Breast epithelium (tissue), 4 donors: ENCODE measurements at places on chromosomes 6 and 20.

- DNase-seq: no peak
These were observed 121.6 kb upstream of the SPACA1 start for GRCh38 chr6:87926072-87926471.

DNA sequence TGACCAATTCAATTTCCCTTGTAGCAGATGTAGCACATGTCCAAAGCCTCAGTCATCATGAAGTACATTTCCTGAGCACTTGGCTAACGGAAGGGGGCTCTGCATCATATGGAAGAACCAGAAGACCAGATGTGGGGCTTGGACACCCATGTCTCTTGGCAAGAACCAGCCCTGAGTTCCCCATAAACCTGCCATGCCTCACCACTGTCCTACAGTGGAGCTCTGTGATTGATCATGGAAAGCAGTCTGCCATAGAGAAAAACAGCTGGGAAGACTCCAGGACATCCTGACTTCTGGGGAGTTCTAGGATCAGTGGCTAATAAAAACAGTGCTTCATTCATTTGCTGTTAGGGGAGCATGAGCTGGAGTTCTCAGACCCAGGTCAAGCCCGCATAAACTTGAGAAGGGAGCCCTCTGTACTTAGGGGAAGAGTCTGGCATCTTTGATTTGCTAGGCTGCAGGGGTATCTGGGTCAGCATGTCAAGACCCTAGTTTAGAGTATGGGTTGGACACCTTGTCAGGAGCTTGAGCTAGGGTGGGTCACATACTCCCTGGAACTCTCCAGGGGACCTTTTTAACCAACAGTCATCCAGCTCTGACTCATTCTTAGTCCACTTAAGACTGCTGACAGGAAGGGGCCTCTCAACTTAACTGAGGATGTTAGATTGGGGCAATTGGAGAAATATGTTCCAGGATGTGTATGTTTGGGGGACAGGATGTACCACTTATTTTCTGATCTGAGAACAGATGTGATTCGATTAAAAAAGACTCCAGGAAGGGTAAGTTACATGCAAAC is 26.3 kb upstream of the TRAM2 start:
- DNase-seq: no peak

- DNase-seq: no peak
These were observed 68.1 kb upstream of the SLC4A11 start for GRCh38 chr20:3307078-3307477.

DNA sequence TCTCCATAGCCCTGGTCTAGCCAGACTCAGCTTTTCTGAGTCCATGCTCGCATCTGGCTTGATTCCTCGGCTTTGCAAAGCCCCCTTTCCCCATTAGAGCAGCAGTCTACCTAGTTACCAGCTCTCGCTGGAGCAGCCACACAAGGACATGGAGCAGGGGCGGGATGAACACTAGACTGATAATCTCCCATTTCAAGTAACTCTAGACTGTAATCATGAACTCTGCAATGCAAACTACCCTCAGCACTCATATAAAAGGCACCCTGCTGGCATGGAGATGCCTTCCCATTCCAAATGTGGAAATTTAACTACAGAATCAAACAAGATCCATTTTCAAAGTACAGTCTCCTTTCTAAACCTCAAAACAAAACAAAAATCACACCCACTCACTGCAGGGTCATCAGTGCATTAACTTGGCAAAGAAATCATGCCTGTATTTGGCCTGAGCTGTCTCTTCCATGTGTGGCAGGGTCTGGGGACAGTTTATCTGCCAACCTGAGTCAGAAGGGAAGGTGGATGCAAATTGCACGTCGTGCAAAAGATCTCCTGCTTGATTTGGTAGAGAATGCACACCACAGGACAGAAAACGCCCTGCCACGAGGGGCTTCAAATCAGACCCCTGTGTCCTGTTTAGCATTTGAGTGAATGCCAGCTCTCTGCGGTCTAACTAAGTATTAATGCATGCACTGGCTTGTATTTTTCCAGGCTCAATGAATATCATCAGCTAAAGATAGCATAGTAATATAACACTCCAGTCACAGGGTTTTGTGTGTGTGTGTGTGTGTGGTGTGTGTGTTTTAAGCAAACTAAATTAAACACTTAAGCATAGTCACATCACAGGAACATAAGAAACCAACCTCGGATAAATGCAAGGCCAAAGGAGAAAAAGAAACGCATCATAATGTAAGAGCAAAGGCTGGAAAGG is 85.3 kb downstream of the MYLK4 start:
- no peak for DNase-seq

DNA sequence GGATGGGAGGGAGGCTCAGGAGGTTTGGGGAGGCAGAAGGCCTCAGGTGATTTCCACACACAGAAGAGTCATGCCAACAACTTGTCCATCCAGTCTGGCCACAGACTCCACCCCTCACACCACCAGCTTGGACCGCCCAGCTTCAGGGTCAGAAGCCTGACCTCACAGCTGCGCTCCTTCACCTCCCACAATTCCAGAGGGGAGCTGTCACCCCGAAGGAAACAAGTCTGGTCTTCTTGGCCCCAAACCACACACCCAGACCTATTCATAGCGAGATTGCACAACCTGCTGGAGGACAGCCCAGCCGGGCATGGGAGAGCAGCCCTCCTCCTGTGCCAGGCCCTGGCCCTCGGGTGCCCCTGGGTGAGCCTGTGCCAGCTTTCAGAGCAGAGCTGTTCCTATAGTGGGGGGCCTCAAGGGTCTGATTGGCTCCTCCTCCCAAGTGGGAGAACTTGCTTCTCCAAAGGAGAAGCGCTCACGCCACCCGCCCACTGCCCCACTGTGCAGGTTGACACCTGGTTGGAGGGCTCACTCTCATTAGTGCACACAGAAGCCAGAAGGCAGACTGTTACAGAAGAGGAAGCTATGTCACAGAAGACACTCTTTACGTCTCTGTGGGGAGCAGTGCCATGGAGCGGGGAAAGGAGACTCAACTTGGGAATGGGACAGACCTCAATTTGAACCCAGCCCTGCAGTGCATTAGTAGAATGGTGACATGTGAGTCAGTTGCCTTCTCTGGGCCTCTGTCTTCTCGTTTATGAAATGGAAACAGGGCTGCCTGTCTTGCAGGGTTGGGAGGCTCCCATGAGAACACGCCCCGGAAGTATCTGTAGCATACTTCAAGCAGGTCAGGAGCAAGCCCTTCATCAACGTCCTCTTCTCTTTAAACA is 128.8 kb downstream of the FOXO3 start:
- peak; percentile 95 for DNase-seq

GRCh38 chr20:1840817-1841553 is 54.2 kb upstream of the SIRPA start:
- no peak for DNase-seq

- DNase-seq: no peak
These were observed 194.2 kb downstream of the PRL start for GRCh38 chr6:22102671-22103070.

DNA sequence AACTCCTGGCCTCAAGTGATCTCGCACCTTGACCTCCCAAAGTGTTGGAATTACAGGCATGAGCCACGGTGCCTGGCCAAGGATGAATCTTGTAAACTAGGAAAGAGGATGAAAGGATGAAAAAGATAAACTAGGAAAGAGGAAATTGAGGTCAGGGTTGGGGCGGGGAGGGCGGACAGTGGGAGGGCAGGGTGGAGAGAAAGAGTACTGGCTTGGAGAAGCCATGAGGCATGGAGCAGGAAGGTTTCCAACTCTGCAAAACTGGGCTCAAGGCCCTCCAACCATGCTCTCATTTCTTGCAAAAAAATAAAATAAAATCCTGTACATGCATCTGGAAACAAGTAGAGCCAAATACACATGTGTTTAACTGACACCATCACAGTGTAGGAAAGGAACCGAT is 256.6 kb upstream of the SGK1 start:
- DNase-seq: no peak
